Neural crest cell (in vitro differentiated cells): ENCODE measurements at places on chromosomes 1 and 21. TPM values are rescaled to one million over a fixed set of nuclear protein-coding genes. Genes with fewer than 3 reads are reported as not detected.

OR2T35 gene
- not detected in 2 replicates for total RNA-seq

LCE3D gene
- not detected in 2 replicates for total RNA-seq

DNA sequence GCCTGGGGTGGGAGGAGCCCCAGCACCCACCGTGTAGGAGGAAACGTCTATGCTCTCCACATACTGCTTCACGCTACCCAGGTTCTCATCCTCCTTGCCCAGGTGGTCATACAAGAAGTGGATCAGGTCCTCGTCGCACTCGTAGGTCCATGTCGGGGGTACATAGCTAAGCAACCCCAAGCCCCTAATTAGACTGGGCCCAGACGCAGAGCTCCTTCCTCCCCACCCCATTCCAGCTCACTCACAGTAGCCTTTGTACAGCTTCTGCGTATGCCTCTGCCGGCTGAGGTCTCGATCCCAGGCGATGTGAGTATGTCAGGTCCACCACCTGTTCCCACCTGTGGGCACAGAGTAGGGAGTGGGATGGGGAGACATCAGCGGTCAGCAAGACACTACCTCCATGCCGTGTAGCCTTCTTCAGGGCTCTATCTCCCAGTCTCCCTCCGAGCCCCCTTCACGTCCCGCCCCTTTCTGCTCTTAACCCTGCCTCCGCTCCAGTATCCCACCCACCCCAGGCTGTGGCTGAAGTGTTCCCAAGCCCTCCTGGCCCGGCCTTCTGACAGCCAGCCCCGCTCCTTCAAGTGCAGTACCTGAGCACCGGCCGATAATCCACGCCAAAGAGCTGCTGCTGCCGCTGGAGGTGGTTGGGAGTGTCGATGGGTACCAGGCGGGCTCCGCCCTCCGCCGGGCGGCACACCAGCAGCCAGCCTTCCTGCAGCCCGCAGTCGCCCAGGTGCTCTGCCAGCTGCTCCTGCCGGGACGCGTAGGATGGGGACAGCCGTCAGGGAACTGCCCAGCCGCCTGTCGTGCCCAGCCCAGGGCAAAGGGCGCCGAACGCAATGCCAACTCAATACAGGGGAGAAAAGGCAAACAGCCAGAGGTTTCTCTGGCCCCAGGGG is 919 bp downstream of the HECTD3 start:
- H3K4me3 ChIP-seq, result peak overlapping the region; percentile 90
- H3K4me1 ChIP-seq, result peaks cover 37% of the 10 kb centered on the region
- no peaks in the 10 kb centered on the region for H3K36me3 ChIP-seq
- no peak for DNase-seq
- H3K27me3 ChIP-seq, result no peaks in the 10 kb centered on the region

DNA sequence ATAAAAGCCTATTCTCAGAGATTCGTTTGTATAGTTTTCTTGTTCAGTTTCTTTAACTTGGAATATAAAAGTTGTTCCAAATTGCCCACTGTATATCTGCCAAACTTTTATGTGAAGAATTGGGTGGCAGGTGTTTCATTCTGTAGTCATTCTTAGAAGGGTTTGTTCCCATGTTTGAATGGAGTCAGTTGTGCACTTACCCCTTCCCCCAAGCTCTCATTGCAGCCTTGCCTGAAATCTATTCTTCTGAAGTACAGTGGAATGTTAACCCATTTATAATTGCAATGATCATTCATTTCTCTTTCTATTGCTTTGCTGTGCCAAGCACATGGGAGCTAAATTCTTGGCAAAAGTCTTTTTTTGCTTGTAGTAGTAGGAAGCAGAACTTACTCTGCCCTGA is 375.3 kb upstream of the C1orf87 start:
- peaks cover 6% of the 10 kb centered on the region for H3K36me3 ChIP-seq
- no peak overlapping the region for H3K4me3 ChIP-seq

CFHR5 gene
- not detected in 2 replicates for total RNA-seq

DNA sequence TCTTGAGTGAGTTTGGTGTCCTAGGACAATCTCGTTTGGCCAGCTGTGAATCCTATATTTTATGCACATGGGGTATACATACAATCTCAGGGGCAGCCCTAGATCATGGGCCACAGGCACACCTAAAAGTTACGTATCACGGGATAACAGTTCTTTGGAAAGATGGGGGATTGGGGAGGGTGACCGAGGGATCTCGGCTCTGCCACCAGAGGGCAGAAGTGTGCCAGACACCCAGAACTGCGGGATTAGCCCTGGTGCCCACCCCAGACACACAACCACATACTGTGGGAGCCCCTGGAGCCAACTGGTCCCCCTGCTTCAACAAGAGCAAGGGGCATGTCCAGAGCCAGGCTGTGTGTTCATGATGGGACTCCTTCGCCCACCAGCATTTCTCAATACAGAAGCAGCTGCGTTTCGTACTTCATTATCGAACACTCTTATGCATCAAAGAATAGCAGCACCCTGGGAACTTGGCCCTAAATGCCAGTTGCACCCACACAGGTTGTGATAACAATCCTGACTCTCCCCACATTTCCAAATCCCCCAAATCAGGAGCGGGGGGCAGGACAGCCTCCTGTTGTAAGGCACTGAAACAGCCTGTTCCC is 37.4 kb downstream of the TMCO4 start:
- peaks cover 16% of the 10 kb centered on the region for H3K4me1 ChIP-seq
- H3K27me3 ChIP-seq, result peaks cover 21% of the 10 kb centered on the region
- no peak overlapping the region for H3K4me3 ChIP-seq
- H3K36me3 ChIP-seq, result no peaks in the 10 kb centered on the region
- H3K27ac ChIP-seq, result no peak overlapping the region
- peak; percentile 56 for DNase-seq

SMAP2 gene
- 25.4 and 26.3 TPM in 2 replicates for total RNA-seq

DNA sequence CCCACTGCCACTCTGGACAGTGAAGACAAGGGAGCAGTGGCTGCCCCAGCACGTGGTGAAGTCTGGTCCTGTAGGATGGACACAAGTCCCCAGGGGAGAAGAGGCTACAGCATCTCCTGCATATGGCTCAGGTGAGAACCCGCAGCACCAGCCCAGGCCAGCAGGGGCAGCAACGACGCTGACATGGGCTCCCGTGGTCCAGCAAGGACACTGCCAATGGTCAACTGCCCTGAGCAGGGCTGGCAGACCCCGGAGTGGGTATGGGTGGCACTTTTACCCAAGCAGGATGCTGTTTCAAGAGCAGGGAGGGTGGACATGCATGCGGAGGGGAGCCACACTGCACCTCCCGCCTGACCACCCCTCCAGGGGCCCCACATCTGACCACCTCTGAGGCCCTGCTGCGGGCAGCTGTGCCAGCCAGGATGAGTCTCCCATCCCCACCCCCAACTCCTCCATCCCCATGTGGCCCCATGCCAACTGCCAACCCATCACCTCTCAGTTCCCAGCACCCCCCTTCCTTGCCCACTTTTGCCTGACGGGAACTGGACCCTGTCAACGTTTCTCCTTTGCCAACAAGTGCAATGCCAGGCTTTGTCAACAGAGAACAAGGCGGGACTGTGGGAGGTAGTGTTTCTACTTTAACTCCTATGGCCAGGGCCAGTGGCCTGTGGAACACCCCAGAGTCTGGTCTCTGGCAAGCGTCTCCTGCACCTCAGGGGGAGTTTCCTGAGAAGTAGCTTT is 8.6 kb downstream of the MORN1 start:
- no peaks in the 10 kb centered on the region for H3K4me1 ChIP-seq
- no peak overlapping the region for H3K27ac ChIP-seq
- H3K27me3 ChIP-seq, result no peaks in the 10 kb centered on the region

DNA sequence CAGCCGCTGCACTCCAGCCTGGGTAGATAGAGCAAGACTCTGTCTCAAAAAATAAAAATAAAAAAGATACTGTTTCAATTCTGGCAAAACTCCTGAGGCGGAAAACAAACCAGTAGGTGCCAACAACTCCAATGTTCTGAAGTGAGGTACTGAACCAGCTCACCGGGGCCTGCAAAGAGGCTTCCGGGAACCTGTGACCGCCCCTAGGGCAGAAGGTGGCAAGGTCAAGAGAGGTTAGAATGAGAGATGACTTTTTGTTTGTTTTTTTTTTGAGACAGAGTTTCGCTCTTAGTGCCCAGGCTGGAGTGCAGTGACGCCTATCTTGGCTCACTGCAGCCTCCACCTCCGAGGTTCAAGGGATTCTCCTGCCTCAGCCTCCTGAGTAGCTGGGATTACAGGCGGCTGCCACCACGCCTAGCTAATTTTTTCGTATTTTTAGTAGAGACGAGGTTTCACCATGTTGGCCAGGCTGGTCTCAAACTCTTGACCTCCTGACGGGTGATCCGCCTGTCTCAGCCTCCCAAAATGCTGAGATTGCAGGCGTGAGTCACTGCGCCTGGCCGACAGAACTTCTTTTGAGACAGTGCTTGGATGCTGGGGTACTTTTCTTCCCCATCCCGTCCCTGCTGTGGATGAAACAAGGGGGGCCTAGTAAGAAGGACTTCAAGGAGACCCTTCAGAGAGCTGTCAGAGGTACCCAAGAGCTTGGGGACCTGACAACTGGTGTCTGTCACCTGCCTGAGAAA is 91.9 kb upstream of the SLC25A33 start:
- no peak for DNase-seq
- no peaks in the 10 kb centered on the region for H3K27me3 ChIP-seq
- H3K27ac ChIP-seq, result no peak overlapping the region
- no peak overlapping the region for H3K4me3 ChIP-seq
- peaks cover 45% of the 10 kb centered on the region for H3K4me1 ChIP-seq

DNA sequence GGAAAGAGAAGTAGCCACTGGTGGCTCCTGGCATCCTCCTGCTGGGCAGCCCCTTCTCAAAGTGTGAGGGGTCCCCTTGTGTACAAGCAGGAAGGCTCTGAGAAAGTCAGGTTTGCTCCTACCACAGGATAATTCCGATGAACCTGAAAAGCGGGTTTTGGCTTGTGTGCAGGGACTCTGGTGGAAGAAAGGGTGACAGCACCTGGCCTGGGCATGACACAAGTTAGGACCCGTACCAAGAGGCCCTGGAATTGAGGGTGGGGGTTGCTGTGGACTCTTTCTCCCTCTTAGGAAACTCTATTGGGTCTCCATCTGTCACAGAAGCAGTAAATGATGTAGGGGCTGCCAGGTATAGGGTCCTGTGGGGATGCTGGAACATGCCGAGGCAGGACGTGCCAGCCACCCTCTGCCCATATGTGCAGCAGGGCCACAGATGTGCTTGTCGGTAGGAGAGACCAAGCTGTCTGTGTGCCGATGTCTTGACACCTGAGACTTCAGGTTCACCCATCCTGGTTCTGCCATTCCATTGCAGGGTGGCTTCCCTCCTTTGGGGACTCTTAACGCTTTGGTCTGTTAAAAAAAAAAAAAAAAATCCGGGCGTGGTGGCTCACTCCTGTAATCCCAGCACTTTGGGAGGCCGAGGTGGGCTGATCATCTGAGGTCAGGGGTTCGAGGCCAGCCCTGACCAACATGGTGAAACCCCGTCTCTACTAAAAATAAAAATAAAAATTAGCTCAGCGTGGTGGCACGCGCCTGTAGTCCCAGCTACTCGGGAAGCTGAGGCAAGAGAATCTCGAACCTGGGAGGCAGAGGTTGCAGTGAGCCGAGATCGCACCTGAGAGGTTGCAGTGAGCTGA is 9.8 kb downstream of the C1orf35 start:
- no peaks in the 10 kb centered on the region for H3K27me3 ChIP-seq
- peaks cover 38% of the 10 kb centered on the region for H3K36me3 ChIP-seq
- H3K4me1 ChIP-seq, result peaks cover 29% of the 10 kb centered on the region
- DNase-seq, result no peak

- no peak overlapping the region for H3K4me3 ChIP-seq
- no peak for DNase-seq
Measured at GRCh38 chr1:165890684-165891083, 63.3 kb downstream of the UCK2 start.

- H3K4me3 ChIP-seq, result peak overlapping the region; percentile 95
- no peak for DNase-seq
- peaks cover 43% of the 10 kb centered on the region for H3K4me1 ChIP-seq
- H3K36me3 ChIP-seq, result peaks cover 20% of the 10 kb centered on the region
- peak overlapping the region; percentile 93 for H3K27ac ChIP-seq
Measured at GRCh38 chr1:67429011-67429527, 1.1 kb downstream of the SERBP1 start.

GRCh38 chr1:183685112-183685713 is 32.1 kb upstream of the APOBEC4 start:
- no peaks in the 10 kb centered on the region for H3K27me3 ChIP-seq
- H3K27ac ChIP-seq, result no peak overlapping the region
- H3K4me3 ChIP-seq, result no peak overlapping the region
- peaks cover 9% of the 10 kb centered on the region for H3K36me3 ChIP-seq
- H3K4me1 ChIP-seq, result peaks cover 5% of the 10 kb centered on the region

GRCh38 chr1:160945079-160945478 is 9.5 kb downstream of the ITLN2 start:
- no peak for DNase-seq
- no peaks in the 10 kb centered on the region for H3K4me1 ChIP-seq
- H3K4me3 ChIP-seq, result no peak overlapping the region
- peaks cover 8% of the 10 kb centered on the region for H3K27me3 ChIP-seq

GRCh38 chr1:216627252-216627651 is 96.0 kb downstream of the ESRRG start:
- no peak for DNase-seq
- H3K4me3 ChIP-seq, result no peak overlapping the region
- H3K27ac ChIP-seq, result no peak overlapping the region
- peaks cover 9% of the 10 kb centered on the region for H3K4me1 ChIP-seq
- no peaks in the 10 kb centered on the region for H3K36me3 ChIP-seq
- H3K27me3 ChIP-seq, result peaks cover 6% of the 10 kb centered on the region

- H3K36me3 ChIP-seq, result no peaks in the 10 kb centered on the region
- DNase-seq, result no peak
- no peaks in the 10 kb centered on the region for H3K27me3 ChIP-seq
Measured at GRCh38 chr1:15207031-15207828, 39.8 kb upstream of the FHAD1 start.

FCER1G gene
- 0.93 and 1.6 TPM in 2 replicates for total RNA-seq

DPM3 gene
- 77.7 and 80.0 TPM in 2 replicates for total RNA-seq

GRCh38 chr1:34165422-34165921 is 442 bp upstream of the CSMD2 start:
- H3K27ac ChIP-seq, result no peak overlapping the region
- no peak for DNase-seq
- H3K4me3 ChIP-seq, result peak overlapping the region; percentile 83
- peaks cover 2% of the 10 kb centered on the region for H3K36me3 ChIP-seq
